ENCODE measurements at places on chromosomes 13 and 19.

DNA sequence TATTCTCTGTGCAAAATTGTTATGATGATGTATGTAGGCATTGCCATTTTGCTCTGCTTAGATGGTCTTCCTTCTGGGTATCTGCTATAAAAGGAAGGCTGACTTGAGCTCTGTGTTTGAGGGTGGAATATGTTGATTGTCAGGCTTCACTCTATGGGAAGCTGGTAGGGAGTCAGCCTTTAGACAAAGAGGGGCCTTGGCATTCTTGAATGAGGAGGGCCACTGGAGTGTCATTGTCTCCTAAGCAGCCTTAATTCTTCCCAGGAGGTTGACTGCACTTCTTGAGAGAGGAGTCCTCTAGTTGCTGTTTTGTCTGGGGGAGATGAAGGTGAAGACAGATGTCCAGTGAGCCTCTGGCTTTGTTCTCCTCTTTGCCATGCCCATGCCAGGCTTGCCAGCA is 266.8 kb downstream of the KCNRG start:
- no peak for DNase-seq

- no peak for DNase-seq
Measured at GRCh38 chr19:23394511-23394910, 760 bp downstream of the ZNF91 start.

- DNase-seq, result no peak
Measured at GRCh38 chr19:45668342-45668871, 386 bp downstream of the GIPR start.

DNA sequence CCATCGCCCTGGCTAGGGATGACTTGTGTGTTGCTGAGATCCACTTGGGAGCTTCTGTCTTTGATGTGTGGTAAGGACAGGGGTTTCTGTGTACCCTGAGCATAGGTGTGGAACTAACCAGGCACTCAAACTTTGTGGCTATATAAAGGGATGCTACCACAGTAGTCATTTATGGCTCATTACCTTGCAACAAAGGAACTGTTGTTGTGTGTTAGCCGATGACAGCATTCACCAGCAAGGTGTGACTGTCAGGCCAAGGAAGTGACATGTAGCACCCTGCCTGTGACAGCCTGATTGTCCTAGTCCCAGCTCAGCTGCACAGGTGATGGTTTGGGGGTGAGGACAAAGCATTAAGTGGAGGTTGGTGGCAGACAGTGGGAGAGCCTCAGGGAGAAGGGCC is 73.6 kb downstream of the COG3 start:
- no peak for DNase-seq

DNA sequence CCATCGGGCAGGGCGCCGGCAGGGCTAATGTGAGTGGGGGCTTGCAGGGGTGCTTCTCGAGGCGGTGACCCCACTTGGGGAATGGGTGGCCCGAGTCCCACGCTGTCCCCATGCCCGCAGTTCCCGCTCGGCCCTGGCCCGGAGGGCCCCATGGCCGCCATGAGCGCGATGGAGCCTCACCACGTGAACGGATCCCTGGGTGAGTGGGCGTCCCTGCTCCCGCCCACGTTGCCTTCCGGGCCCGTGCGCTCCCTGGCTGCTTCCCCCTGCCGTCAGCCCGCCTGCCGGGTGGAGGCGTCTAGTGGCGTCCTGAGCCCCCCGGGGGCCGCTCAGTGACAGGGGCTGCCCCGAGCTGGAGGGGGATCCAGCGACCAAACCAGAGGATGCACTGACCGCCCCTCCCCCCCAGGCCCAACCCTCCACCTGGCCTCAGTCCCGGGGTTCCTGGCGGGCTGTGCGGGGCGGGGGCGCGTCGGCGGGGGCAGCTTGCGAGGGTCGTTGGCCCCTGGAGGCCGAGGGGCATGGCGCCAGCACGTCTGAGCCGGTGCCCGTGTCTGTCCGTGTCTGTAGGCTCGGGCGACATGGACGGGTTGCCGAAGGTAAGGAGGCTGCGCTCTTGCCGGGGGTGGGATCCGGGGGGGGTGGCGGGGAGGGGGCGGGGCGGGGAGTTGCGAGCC is 4.8 kb downstream of the ISYNA1 start:
- no peak for DNase-seq

- no peak for DNase-seq
Measured at GRCh38 chr13:96346921-96347320, 257.0 kb downstream of the HS6ST3 start.

GRCh38 chr19:8657869-8658268 is 27.4 kb downstream of the NFILZ start:
- no peak for DNase-seq

GRCh38 chr19:18218159-18218558 is 8.1 kb downstream of the PDE4C start:
- DNase-seq, result no peak

Data from H54 (cell line).